ENCODE measurements at places on chromosomes 13 and 19.

DNA sequence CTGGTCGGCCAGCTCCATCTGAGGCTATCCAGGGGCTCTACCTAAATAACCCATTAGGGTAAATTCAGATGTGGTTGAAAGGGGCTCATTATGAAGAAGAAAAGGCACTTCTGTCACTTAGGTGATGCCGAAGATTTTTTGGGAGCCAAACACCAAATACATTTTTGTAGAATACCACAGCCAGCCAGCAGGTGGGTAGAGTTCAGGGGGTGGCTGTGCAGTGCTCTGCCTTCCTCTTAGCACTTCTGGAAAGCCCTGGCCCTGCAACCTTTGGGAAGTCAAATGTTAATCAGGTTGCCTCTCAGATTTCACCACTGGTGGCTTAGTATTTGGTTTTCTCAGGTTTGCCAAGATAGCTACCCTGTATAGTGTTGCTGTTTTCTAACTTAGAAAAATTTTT is 18.5 kb upstream of the GPR18 start:
- no peak for DNase-seq

GRCh38 chr13:27261396-27261795 is 9.2 kb upstream of the RASL11A start:
- DNase-seq: no peak

GRCh38 chr19:6478815-6479214 is 2.8 kb downstream of the DENND1C start:
- DNase-seq: no peak

DNA sequence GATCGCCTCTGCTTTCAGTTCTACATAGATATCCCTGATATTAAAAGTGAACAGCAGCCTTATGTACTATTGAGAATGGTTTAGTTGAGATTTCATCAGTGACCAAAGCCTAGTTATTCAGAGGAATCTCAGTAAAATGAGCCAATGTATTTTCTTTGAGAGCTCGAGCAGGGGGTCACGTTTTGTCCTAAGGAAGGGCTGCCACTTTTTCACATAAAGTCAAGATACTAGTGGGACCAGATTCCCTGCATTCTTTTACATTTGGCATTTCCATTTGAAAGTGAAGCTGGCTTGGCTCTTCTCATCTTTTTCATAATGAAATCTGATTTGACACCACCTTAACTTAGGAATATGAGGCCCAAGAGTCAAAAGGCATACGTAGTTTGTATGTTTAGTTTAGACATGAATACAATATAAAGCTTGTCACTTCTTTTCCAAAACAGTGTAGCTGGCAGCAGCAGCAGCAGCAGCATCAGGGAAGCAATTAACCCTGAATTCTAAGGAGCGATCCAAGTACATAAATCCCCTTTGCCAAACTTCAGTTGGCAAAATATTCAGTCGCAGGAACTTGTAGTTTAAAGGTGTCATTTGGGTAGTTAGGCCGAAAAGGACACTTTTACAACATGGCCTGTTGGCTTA is 1752.2 kb upstream of the PCDH20 start:
- DNase-seq: no peak

GRCh38 chr19:33301144-33301899 is 1.0 kb downstream of the CEBPA start:
- DNase-seq: no peak
